ENCODE measurements at places on chromosomes 13 and 19. TPM values are rescaled to one million over a fixed set of nuclear protein-coding genes. Genes with fewer than 3 reads are reported as not detected.

Gene FLT3LG
- polyA plus RNA-seq, result not detected

Gene CD37
- not detected for polyA plus RNA-seq

Gene HSPH1
- 97.4 TPM for polyA plus RNA-seq

Gene ONECUT3
- 1.6 TPM for polyA plus RNA-seq

Gene CDX2
- not detected for polyA plus RNA-seq

Gene URI1
- 55.4 TPM for polyA plus RNA-seq

Gene ZNF426
- 12.2 TPM for polyA plus RNA-seq

Gene UQCR11
- polyA plus RNA-seq, result 237 TPM

Gene MBD3L3
- not detected for polyA plus RNA-seq

Gene TNNI3
- polyA plus RNA-seq, result 22.5 TPM

Gene MIR17HG
- polyA plus RNA-seq, result 1.3 TPM

Gene ANKLE1
- 9.3 TPM for polyA plus RNA-seq
